ENCODE measurements at places on chromosomes 7 and 10.

GRCh38 chr10:69438536-69439349 is 12.5 kb upstream of the TSPAN15 start:
- H3K27me3 ChIP-seq = no peaks in the 10 kb centered on the region
- H3K27ac ChIP-seq = peak overlapping the region; percentile 73
- DNase-seq = peak; percentile 62
- H3K4me3 ChIP-seq = no peak overlapping the region
- H3K36me3 ChIP-seq = no peaks in the 10 kb centered on the region

DNA sequence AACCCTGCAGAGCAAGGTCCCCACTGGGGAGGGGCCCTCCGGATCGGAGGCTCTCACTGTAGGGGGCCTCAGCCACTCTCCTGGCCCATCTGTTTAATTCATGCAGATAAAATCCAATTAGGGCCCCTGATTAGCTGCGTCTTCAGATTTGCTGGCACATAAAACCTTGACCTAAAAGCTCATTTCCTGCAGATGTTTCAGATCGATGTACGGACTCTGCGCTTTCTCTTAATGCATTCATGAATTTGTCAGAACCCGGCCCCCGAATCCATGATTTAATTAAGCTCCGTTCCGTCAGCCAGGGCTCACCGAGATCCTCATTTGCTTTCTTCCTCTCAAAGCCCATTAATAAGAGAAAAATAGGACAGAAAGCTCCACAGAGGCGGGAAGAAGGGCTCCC is 40.0 kb upstream of the FOXL3 start:
- H3K4me3 ChIP-seq = no peak overlapping the region
- H3K36me3 ChIP-seq = peaks cover 57% of the 10 kb centered on the region
- peaks cover 24% of the 10 kb centered on the region for H3K4me1 ChIP-seq
- no peaks in the 10 kb centered on the region for H3K27me3 ChIP-seq
- no peak overlapping the region for H3K27ac ChIP-seq
- no peak for DNase-seq

DNA sequence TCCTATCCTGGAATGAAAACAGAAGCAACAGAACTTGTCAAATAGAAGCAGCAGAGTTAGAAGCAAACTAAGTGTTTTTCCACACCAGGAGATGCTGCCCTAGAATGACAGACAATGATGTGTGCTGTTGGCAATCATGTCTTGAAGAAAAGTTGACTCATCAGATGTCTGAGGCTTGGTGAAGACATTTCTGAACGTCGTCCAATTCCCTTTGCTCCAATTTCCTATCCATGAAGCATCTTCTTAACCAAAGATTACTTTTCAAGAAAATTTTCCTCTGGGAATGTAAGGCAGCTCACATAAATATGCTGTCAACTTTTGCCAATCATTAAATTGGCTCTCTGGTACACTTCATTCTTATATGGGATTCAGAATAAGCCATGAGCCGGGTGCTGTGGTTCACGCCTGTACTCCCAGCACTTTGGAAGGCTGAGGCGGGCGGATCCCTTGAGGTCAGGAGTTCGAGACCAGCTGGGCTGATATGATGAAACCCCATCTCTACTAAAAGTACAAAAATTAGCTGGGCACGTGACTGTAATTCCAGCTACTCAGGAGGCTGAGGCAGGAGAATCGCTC is 34.6 kb downstream of the MALSU1 start:
- no peaks in the 10 kb centered on the region for H3K27me3 ChIP-seq
- peaks cover 18% of the 10 kb centered on the region for H3K36me3 ChIP-seq
- H3K27ac ChIP-seq = peak overlapping the region; percentile 71
- peak; percentile 95 for DNase-seq
- no peak overlapping the region for H3K4me3 ChIP-seq

- peak overlapping the region; percentile 37 for H3K27ac ChIP-seq
- peak; percentile 76 for DNase-seq
- H3K27me3 ChIP-seq = no peaks in the 10 kb centered on the region
- H3K36me3 ChIP-seq = no peaks in the 10 kb centered on the region
- H3K4me1 ChIP-seq = peaks cover 10% of the 10 kb centered on the region
These were observed 64.3 kb downstream of the HOXA1 start for GRCh38 chr7:27031289-27032172.

- H3K27me3 ChIP-seq = no peaks in the 10 kb centered on the region
- no peaks in the 10 kb centered on the region for H3K4me1 ChIP-seq
- no peak overlapping the region for H3K4me3 ChIP-seq
These were observed 1073.0 kb downstream of the XPNPEP1 start for GRCh38 chr10:108850138-108850854.

DNA sequence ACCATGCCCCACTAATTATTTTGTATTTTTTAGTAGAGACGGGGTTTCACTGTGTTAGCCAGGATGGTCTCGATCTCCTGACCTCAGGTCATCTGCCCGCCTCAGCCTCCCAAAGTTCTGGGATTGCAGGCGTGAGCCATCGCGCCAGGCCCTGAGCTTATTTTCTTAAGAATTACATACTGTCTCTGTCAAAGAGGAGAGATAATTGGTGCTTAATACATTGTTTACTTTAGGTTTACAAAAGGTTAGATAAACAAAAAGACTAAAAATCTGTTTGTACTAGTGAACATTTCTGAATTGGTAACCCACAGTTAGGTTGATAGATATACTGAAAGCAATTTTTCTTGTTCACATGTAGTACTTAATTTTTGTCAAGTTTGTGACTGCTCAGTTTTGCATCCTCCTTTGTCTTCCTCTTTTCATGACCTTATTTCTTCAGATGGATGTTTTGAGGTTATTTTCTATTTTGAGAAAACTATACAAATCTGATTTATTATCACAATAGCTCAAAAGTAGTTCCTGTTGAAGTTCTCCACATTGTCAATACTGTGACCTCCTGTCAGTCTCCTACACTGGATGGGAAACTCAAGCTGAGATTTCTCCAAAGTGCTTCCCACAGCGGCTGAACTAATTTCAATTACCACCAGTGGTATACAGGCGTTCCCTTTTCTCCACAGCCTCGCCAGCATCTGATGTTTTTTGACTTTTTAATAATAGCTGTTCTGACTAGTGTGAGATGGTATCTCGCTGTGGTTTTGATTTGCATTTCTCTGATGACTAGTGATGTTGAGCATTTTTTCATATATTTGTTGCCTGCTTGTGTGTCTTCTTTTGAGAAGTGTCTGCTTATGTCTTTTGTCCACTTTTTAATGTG is 22.5 kb downstream of the HHEX start:
- no peak overlapping the region for H3K27ac ChIP-seq
- H3K27me3 ChIP-seq = no peaks in the 10 kb centered on the region
- no peak overlapping the region for H3K4me3 ChIP-seq
- no peak for DNase-seq

GRCh38 chr7:80411621-80412020 is 100.2 kb downstream of the GNAT3 start:
- no peak for DNase-seq
- H3K4me1 ChIP-seq = no peaks in the 10 kb centered on the region
- H3K4me3 ChIP-seq = no peak overlapping the region
- H3K36me3 ChIP-seq = no peaks in the 10 kb centered on the region
- no peak overlapping the region for H3K27ac ChIP-seq

GRCh38 chr10:10526846-10527245 is 490.8 kb upstream of the CELF2 start:
- no peak for DNase-seq
- H3K4me1 ChIP-seq = no peaks in the 10 kb centered on the region
- H3K27ac ChIP-seq = no peak overlapping the region

DNA sequence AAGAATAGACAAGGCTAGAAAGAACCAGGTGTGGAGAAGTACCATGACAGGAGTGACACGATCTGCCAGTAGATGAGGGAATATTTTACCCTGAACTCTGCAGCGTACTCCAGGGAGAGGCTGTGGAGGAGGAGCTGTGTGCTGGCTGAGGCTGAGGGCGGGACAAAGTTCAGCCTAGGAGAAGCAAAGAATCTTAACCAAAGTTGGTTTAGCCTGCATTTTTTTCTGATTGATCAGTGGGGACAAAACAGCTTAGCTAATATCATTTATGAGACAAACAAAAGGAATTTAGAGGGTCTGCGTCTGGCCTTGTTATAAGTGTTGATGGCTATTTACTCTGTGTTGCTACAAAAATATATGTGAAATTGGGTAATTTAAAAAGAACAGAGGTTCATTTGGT is 5.2 kb upstream of the NPSR1 start:
- no peak overlapping the region for H3K4me3 ChIP-seq
- H3K4me1 ChIP-seq = no peaks in the 10 kb centered on the region
- no peak overlapping the region for H3K27ac ChIP-seq
- H3K36me3 ChIP-seq = no peaks in the 10 kb centered on the region

- H3K27me3 ChIP-seq = no peaks in the 10 kb centered on the region
- peak overlapping the region; percentile 17 for H3K27ac ChIP-seq
- no peak overlapping the region for H3K4me3 ChIP-seq
These were observed 67.9 kb upstream of the AFAP1L2 start for GRCh38 chr10:114471906-114472876.

GRCh38 chr10:124590216-124591122 is 128.8 kb downstream of the LHPP start:
- no peak overlapping the region for H3K27ac ChIP-seq
- H3K27me3 ChIP-seq = no peaks in the 10 kb centered on the region
- no peak for DNase-seq

GRCh38 chr7:29086545-29086944 is 59.8 kb downstream of the CPVL start:
- H3K27me3 ChIP-seq = no peaks in the 10 kb centered on the region
- peaks cover 17% of the 10 kb centered on the region for H3K4me1 ChIP-seq
- DNase-seq = no peak
- no peak overlapping the region for H3K4me3 ChIP-seq
- no peak overlapping the region for H3K27ac ChIP-seq

DNA sequence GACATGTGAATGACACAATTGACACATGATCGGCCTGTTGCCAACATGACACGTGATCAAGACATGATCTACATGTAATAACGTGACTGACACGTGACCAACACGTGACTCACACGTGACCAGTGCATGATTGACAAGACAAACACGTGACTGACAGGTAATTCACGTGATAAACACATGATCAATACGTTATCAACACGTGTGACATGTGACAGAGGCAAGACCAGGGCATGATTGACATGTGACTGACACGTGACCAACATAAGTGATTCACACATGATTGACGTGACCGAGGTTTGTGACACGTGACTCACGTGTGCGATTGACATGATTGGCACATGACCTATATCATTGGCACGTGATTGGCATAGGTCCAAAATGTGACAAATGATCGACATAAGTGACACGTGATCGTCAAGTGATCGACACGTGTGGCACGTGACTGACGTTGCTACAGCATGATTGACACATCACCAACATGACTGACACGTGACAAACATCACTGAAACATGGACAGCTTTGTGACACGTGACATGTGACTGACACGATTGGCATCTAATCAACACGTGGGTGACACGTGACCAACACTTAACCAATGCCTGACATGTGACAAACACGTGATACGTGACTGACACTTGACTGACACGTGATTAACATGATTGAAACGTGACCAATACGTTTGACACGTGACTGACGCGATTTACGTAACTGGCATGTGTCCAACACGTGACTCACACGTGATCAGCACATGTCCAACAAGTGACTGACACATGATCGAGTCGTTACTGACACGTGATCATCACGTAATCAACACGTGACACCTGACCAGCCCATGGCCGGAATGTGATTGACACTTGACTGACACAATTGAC is 23.0 kb downstream of the CRPPA start:
- no peaks in the 10 kb centered on the region for H3K4me1 ChIP-seq
- H3K27ac ChIP-seq = no peak overlapping the region
- no peaks in the 10 kb centered on the region for H3K27me3 ChIP-seq
- peaks cover 2% of the 10 kb centered on the region for H3K36me3 ChIP-seq
- H3K4me3 ChIP-seq = no peak overlapping the region

DNA sequence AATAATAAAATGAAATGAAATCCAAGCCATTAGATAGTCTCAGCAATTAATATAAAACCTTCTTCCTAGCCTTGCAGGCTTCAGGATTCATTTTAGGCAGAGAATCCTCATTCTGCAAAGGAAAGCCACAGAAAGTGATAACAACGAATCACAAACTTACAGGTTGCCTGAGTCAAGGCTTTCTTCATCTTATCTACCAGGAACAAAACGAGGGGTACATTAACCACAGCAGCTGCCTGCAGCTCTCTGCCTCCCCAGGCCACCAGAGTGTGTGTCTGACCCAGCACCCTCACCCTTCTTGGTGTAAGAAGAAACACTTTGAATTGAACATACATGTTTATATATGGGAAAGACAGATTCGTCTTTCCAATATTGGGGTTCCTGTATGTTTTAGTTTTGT is 12.5 kb upstream of the TNS3 start:
- no peak overlapping the region for H3K4me3 ChIP-seq
- no peaks in the 10 kb centered on the region for H3K27me3 ChIP-seq
- H3K36me3 ChIP-seq = no peaks in the 10 kb centered on the region
- peaks cover 4% of the 10 kb centered on the region for H3K4me1 ChIP-seq

DNA sequence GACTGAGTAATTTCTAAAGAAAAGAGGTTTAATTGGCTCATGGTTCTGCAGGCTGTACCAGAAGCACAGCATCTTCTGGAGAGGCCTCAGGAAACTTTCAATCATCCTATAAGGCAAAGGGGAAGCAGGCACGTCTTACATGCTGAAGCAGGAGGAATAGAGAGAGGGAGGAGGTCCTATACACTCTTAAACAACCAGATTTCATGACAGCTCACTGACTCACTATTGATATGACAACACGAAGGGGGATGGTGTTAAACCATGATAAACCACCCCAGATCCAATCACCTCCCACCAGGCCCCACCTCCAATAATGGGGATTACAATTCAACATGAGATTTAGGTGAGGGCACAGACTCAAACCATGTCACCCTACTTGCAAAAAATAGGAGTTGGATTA is 201.5 kb downstream of the CDK14 start:
- H3K4me1 ChIP-seq = no peaks in the 10 kb centered on the region
- DNase-seq = no peak
- no peaks in the 10 kb centered on the region for H3K27me3 ChIP-seq
- no peak overlapping the region for H3K27ac ChIP-seq
- H3K4me3 ChIP-seq = no peak overlapping the region
- no peaks in the 10 kb centered on the region for H3K36me3 ChIP-seq

- H3K27me3 ChIP-seq = no peaks in the 10 kb centered on the region
- no peak overlapping the region for H3K4me3 ChIP-seq
- no peaks in the 10 kb centered on the region for H3K4me1 ChIP-seq
- H3K36me3 ChIP-seq = no peaks in the 10 kb centered on the region
These were observed 551.8 kb downstream of the SORCS3 start for GRCh38 chr10:105192861-105193260.

- H3K27me3 ChIP-seq = no peaks in the 10 kb centered on the region
- no peak for DNase-seq
- H3K4me3 ChIP-seq = no peak overlapping the region
- no peaks in the 10 kb centered on the region for H3K36me3 ChIP-seq
These were observed 170.8 kb downstream of the VPS50 start for GRCh38 chr7:93402944-93403343.

- H3K36me3 ChIP-seq = no peaks in the 10 kb centered on the region
- H3K27me3 ChIP-seq = peaks cover 7% of the 10 kb centered on the region
- H3K4me3 ChIP-seq = no peak overlapping the region
- no peak for DNase-seq
These were observed 22.8 kb upstream of the EZH2 start for GRCh38 chr7:148906707-148907498.

DNA sequence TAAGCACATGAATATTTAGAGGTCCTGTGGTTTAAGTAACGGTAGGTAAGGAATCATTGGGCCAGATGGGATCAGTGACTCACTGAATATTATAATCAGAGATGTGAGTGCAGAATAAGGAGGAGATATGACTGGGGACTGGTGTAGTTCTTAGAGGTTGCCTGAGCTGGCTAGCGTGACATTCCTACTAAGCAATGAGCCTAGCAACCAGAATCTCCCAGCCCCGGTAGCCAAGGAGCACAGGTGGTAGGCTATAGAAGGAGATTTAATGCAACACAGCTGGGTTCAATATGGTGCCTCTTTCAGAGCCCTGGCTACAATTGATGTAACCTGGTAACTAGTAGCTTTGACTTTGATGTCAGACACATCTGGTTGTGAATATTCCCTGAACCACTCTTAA is 641.6 kb downstream of the AUTS2 start:
- no peaks in the 10 kb centered on the region for H3K36me3 ChIP-seq
- DNase-seq = no peak
- H3K4me1 ChIP-seq = peaks cover 8% of the 10 kb centered on the region
- no peak overlapping the region for H3K27ac ChIP-seq
- no peaks in the 10 kb centered on the region for H3K27me3 ChIP-seq
- no peak overlapping the region for H3K4me3 ChIP-seq
